ENCODE measurements at places on chromosomes 7 and 10. TPM values are rescaled to one million over a fixed set of nuclear protein-coding genes. Genes with fewer than 3 reads are reported as not detected.

- no peak for DNase-seq
- no peak overlapping the region for H3K4me3 ChIP-seq
- H3K27me3 ChIP-seq, result no peaks in the 10 kb centered on the region
These were observed 130.5 kb upstream of the RHEB start for GRCh38 chr7:151650161-151650560.

DNA sequence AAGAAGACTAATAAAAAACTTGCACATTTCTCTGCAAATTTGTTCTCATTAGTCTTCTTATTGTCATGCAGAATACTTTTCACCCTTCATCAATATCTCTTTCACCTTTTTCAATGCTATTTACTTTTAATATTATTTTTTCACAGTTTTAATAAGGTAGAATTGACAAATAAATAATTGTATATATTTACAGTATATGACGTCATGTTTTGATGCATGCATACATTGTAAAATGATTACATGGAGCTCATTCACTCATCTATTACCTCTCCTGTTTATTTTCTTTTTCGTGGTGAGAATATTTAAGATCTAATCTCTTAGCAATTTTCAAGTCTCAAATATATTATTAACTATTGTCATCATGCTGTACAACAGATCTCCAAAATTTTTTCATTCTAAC, 658.2 kb upstream of the MKI67 start:
- no peaks in the 10 kb centered on the region for H3K4me1 ChIP-seq
- DNase-seq, result no peak
- H3K4me3 ChIP-seq, result no peak overlapping the region
- no peaks in the 10 kb centered on the region for H3K36me3 ChIP-seq

GRCh38 chr10:77932016-77932715, 5.6 kb upstream of the DLG5 start:
- no peaks in the 10 kb centered on the region for H3K36me3 ChIP-seq
- no peak overlapping the region for H3K4me3 ChIP-seq
- peaks cover 7% of the 10 kb centered on the region for H3K4me1 ChIP-seq
- no peak overlapping the region for H3K27ac ChIP-seq
- no peak for DNase-seq

DNA sequence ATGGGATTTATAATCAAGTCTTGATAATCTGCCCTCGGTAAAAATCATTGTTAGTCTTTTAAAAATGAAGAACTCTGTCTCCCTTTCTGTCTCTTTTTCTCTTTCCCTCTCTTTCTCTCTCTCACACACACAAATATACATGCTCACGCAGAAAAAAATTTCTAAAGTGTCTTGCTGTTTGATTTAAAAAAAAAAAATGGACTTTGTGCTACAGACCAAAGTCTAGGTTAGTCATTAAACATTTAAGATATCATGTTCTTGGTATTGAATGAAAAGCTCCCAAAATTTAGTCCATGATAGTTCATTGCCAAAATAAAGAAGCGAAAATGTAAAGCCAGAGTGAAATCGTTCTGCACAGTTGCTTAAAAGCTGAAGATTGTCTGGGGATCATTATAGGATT, 665.8 kb downstream of the SORCS1 start:
- H3K27ac ChIP-seq, result no peak overlapping the region
- DNase-seq, result no peak
- no peaks in the 10 kb centered on the region for H3K4me1 ChIP-seq
- H3K36me3 ChIP-seq, result no peaks in the 10 kb centered on the region

The ZNF239 gene
- 2.1 TPM for total RNA-seq

Data from activated naive CD8-positive, alpha-beta T cell treated with anti-CD3 and anti-CD28 coated beads, Interleukin-2, amount 10 ng/mL, durations not matched to agents 7 days and 5 days (primary cell).